ENCODE measurements at places on chromosomes 13 and 19. TPM values are rescaled to one million over a fixed set of nuclear protein-coding genes. Genes with fewer than 3 reads are reported as not detected.
A peak's percentile ranks its signal among the peaks of the same experiment; 100 is the strongest.

- DNase-seq = no peak
These were observed 33.7 kb upstream of the TPM4 start for GRCh38 chr19:16042533-16043085.

DNA sequence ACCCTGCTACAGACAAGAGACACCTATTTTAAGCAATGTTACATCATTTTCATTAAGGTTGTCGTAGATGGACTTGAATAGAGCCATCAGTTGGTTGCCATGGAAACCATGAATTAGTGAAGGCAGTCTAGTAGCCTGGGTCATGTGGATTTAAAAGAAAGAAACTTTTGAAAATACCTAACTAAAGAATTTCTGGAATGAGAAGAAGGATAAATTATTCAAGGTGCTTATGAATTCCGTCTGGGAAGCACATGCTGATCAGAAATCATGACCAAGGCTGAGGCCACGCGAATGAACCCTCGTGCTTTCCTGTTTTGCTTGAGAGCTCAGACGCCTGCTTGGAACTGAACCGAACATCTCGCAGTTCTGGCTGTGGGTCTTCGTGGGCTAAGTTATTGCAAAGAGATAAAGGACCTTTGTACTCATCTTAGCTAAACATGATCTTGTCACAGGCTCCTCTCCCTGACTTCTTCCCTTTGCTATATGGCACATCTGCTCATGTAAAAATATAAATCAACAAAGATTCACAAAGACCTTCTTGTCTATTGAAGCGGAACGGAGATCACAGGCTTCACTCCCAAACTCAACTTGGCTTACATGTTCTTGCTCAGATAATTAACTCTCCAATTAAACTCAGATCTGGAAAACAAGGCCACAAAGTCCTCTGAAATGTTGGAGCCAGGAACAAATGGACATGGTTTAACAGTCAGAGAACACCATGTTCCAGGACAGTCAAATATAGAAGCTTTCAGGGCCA is 140.2 kb downstream of the NUFIP1 start:
- no peak for DNase-seq

DNA sequence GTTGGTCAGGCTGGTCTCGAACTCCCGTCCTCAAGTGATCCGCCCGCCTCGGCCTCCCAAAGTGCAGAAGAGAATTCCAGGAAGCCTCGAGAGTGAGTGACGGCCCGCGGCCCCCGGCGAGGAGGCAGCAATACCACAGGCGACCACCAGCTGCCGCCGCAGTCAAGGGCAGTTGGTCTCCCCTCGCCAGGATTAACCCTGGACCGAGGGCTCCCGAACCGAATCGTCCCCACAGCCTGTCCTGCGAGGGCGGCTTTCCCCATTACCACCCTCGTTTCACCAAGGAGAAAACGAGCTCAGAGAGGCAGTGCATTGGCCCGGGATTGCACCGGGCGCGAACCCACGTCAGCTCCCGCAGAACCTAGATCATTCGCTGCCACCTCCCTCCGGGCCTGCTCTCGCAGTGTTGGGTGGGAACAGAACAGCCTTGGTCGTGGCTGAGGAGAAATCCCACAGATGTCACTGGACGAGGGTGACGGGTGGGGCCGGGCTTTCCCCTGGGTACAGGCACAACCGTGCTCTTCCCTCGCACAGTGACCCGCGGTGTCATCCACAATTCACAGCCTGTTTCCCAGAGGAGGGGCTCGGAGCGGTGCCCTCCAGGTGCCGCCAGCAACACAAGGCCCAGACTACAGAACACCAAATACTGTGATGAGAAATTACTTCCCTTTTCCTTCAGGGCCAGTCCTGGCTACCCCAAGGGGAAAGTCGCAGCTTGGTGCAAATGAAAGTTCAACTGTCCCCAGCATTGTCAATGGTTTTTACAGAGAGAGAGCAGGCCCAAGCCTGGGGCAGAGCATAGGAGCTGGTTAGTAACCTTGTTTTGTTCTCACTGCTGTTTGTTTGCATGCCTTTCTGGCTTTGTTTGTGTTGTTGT is 24.8 kb downstream of the C2CD4C start:
- no peak for DNase-seq

- no peak for DNase-seq
These were observed 6.2 kb downstream of the MYO1F start for GRCh38 chr19:8571006-8571411.

DNA sequence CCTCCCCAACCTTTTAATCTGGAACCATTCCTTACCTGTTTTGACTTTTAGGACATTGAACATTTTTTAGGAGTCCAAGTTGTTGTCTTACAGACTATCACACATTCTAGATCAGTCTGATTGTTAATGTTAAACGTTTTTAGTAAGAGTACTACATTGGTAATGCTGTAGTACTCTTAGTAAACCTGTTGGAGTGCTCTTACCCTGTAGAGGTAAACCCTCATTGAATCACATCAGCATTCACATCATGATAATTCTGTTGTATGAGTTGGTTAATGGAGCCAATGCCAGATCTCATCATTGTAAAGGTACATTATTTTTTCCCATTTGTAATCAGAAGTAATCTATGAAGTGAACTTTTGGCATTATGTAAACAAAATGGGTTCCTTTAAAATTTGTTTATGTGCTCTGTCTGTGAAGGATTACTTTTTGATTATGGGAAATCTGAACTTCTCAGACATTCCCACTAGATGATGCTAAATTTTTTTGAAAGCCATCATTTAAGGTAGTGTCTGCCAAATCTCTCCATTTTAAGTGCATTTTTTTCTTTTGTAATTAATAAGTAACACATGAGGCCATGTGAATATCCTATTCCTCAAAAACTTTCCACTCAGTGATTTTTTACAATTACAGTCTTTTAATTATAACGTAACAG is 55.2 kb downstream of the VWA8 start:
- DNase-seq = no peak

- DNase-seq = no peak
These were observed 5.8 kb downstream of the KEAP1 start for GRCh38 chr19:10497371-10497770.

- no peak for DNase-seq
These were observed 263.1 kb downstream of the ZNF536 start for GRCh38 chr19:30634996-30635975.

- no peak for DNase-seq
These were observed 121.5 kb upstream of the SLC10A2 start for GRCh38 chr13:103187721-103188156.

DNA sequence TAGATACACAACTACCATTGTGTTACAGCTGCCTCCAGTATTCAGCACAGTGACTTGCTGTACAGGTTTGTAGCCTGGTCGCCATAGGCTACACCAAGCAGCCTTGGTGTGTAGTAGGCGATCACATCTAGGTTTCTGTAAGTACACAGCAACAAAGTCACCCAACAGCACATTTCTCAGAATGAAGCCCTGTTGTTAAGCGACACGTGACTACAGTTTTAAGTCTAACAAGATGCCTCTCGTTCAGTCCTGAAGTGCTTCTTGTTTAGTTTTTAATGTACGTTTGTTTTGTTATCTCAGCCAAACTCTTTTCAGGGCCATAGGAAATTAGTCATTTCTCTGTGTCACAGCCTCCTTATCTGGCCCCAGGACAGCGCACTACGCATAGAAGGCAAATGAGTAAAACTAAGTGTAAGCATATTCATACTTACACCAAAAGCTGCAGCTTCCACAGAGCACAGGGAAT is 50.0 kb upstream of the GPR183 start:
- no peak for DNase-seq

DNA sequence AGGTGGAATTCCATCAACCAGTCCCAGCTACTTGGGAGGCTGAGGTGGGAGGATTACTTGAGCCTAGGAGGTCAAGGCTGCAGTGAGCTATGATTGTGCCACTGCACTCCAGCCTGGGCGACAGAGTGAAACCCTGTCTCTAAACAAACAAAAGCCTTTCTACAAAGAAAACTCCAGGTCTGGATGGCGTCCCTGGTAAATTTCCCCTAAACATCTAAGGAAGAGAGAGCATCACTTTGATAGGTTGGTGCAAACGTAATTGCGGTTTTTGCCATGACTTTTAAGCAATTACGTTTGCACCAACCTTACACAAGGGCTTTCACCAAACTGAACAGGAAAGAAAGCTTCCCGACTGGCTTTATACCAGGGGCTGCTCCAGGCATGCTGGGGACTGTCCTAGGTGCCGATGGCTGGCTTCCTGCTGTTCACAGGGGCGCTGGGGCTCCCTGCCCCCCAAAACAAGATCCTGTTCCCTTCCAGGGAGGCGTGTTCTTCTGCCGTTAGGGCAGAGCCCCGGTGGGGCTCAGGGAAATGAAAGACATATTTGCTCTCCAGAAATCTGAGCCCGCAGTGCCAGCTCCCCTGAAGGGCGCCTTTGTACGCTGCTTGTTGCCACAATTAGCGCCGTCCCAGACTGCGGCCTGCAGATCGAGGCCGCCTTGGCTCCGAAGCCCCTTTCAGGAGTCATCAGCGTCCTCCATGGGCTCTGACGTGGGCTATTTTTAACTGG is 38.7 kb upstream of the KLF2 start:
- DNase-seq = no peak

GRCh38 chr19:49119411-49120324 is at the start of gene PPFIA3:
PPFIA3 (plus strand) TSS chr19:49119544; CDS start chr19:49127874, 8,330 bp downstream.
- no peak for DNase-seq

GRCh38 chr13:106858903-106859532 is 291.1 kb upstream of the ARGLU1 start:
- no peak for DNase-seq

GRCh38 chr19:3516675-3517207 is 10.6 kb downstream of the FZR1 start:
- peak; percentile 61 for DNase-seq

The IQCN gene
- 1.9 TPM for polyA plus RNA-seq

The ZNF737 gene
- polyA plus RNA-seq = 10.3 TPM

The OR4F17 gene
- polyA plus RNA-seq = not detected
